GM19239 (cell line): ENCODE measurements at places on chromosomes 4 and X.

DNA sequence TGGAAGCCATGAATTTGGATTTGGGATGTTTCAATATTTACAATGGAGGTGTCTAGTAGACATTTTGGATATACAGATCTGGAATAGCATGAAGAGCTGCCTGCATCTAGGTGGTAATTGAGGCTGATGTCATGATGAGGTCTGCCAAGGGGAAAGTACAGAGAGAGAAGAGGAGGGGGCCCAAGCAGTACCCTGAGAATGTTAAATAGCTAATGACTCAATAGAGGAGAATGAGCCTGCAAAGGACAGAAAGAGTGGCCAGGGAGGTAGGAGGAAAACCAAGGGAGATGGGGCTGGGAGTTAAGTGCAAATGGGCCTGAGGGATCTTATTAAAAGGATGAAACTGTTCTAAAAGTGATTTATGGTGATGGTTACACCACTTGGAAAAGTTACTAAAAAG is 182.2 kb upstream of the KIT start:
- DNase-seq, result no peak

DNA sequence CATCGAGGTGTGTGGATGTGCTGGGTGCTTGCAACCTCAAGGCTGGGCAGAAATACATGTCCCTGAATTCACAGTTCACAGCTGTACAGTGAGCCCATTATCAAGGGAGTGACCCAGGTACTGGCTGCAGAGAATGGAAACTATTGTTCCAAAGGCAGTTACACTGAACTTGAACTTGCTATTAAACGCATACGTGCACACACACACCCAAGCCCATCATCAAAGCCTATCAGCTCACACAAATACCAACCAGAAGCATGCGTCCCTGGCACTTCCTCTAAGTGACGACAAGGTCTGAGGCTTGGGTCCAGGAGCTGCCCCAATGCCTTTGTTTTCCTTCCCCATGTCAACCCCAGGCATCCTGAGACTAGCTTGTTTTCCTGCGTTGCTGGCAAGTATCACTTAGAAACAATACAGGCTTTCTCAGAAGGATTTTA is 88.6 kb downstream of the IRF2 start:
- DNase-seq, result no peak

DNA sequence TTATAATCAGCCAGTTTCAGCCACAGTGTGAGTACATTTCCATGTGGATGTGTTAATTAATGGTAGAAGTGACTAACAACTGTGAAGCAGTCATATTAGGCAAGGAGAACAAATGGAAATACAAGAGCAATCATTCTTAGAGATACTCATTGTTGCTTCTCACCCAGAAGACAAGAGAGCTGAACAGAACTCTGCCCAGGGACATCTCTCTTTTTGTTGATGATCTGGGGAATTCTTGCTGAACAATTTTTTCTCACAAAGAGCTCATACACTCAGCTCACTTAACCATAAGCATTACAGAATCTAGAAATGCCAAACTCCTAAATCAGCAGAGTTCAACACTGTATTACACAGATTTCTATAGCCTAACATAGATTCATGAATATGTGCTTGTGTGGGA is 150.1 kb downstream of the COMMD8 start:
- DNase-seq, result no peak

GRCh38 chrX:85836868-85837267 is 210.5 kb downstream of the CHM start:
- no peak for DNase-seq
